GM04504 (cell line): ENCODE measurements at places on chromosomes 13 and 19.

- no peak for DNase-seq
These were observed 19.2 kb downstream of the PNMA8A start for GRCh38 chr19:46452186-46452585.

DNA sequence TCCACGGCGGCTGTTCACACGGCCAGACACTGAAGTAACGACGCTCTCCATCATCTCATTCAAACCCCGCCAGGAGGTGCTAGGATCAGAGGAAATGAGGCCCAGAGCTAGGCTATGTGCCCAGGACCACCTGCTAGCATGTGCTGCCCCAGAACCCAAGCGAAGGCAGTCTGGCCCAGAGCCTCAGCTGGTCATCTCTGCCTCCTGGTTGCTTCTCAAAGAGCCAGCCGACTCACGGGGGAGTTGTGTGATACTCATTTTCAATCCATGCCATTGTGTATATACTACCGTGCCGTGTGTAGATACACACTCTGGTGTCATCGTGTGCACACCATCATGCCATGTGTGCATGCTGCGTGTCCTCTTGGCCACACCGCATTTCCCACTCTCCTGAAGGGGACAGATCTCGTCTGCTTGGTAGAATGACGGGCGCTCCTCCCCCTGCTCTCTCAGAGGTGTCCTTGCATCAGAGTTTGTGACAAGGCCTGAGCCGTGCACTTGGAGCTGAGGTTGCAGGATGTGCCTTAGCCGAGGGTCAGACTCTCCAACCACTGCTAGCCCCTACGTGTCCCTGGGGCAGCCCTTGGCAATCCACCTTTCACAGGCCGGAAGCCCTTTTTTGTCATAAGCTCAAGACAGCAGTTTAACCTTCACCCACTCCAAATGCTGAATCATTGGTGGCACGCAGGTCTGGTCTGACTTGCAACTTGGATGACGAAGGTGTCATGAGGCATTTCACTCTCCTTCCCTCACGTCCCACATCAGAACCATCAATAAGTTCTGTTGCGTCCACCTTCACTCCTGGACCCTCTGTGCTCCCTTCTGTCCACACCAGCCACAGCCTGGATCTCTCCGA is 130.4 kb downstream of the CRYL1 start:
- DNase-seq: no peak

DNA sequence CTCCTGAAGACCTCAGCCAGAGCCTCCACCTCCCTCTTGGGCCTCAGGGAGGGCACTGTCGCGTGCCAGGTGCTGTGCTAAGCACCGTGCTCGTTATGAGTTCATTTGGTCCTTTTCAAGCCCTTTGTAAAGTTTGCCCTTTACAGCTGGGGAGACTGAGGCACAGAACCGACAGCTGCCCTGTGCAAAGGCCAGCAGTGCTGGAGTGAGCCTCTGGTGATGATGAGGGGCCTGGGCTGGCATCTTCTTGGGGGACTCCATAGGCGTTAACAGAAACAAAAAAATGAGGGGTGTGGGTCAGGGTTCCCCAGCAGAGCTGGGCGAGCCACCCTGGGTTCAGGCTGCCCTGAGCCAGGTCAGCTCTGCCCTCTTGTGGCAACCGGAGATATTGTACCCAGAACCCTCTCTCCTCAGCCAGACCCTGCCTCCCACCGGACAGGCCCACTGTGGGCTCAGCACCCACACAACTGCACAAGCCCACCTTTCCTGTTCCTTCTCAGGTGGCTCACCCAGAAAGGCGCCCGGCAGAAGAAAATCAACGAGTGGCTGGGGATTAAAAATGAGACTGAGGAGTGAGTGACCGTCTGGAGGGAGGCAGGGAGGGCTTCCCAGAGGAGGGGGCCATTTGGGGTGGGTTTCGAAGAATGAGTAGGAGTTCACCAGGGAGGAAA is 5.5 kb upstream of the IFI30 start:
- DNase-seq: no peak

- DNase-seq: no peak
These were observed 166.4 kb downstream of the CACNA1A start for GRCh38 chr19:13339869-13340268.

GRCh38 chr19:50962245-50962644 is 7.1 kb downstream of the KLK6 start:
- no peak for DNase-seq
